ENCODE measurements at places on chromosomes 2 and 18. TPM values are rescaled to one million over a fixed set of nuclear protein-coding genes. Genes with fewer than 3 reads are reported as not detected.

The CFAP53 gene
- not detected for total RNA-seq

The CHAC2 gene
- 10.3 TPM for total RNA-seq

The MYOM1 gene
- total RNA-seq, result 0.13 TPM

The ANAPC1 gene
- total RNA-seq, result 97.6 TPM

The NEU4 gene
- total RNA-seq, result 1.1 TPM

The APOB gene
- not detected for total RNA-seq

The CDK15 gene
- total RNA-seq, result not detected

The LDAH gene
- 7.4 TPM for total RNA-seq

The ZDBF2 gene
- total RNA-seq, result not detected

The KCNG3 gene
- 0.10 TPM for total RNA-seq

The KCNE4 gene
- not detected for total RNA-seq

The LIPG gene
- total RNA-seq, result 96.0 TPM

GRCh38 chr2:8413589-8414135 lies 268.2 kb upstream of the ID2 start:
- peak; percentile 31 for DNase-seq

DNA sequence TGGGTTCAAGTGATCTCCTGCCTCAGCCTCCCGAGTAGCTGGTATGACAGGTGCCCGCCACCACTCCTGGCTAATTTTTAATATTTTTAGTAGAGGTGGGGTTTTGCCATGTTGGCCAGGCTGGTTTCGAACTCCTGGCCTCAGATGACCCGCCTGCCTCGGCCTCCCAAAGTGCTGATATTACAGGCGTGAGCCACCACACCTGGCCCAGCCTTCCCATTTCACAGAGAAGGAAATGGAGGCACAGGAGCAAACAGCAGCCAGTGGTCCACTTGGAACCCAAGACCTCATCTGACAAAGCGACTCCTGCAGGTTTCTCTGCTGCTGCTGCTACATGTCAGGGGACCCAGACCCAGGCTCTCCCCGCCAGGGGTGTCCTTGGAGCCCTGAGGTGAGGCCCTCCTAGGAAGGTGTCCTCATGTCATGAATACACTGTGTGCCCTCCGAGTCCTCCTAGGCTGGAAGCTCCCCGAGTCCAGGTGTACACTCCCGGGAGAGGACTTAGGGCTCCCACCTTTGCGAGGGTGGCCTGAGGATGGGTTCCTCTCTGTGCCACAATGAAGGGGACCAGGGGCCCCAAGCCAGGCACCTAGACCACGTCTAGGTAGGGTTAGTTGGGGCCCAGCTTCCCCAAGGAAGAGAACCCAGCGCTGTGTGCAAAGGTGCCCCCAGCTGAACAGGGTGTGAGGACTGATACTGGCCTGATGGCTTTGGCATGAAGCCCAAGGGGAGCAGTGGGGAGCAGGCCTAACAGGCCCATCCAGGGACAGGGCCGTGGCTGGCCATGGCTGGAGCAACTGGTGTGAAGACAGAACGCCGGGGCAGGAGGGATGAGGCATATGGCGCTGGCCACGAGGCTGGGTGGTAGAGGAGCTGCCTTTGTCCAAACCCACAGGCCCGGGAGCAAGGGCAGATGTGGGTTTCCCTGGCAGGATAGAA lies 56.1 kb downstream of the HS6ST1 start:
- DNase-seq, result no peak

DNA sequence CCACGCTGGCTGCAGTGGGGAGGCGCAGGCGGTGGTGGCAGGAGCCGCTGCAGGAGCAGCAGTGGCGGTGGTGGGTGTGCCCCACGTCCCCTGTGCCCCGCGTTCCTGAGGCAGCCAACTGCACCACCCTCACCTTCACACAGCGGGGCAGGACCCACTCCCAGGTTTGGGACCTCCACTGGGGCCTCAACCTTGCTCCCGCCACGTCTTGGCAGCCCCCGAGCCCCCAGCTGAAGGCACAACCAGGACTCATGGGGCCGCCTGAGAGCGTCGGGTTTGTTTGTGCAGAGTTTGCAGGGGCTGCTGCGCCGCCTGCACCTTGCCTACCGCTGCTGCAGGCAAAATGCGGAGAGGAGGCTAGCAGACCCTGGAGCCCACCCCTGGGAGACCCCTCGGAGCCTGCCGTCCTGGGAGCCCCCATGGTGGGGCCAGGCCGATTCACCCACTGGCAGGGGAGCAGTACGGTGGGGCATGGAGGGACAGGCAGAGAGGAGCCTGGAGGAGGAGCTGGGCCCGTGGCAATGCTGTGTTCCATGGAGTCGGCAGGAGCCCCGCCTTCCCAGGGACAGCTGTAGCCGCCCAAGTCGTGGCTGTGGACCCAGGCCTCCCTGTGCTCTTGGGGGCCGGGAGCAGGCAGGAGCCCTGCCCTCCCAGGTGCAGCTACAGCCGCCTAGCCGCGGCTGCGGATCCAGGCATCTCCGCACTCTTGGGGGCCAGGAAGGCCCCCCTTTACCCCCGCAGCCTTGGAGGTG lies 14.7 kb upstream of the EML6 start:
- DNase-seq, result peak; percentile 54

DNA sequence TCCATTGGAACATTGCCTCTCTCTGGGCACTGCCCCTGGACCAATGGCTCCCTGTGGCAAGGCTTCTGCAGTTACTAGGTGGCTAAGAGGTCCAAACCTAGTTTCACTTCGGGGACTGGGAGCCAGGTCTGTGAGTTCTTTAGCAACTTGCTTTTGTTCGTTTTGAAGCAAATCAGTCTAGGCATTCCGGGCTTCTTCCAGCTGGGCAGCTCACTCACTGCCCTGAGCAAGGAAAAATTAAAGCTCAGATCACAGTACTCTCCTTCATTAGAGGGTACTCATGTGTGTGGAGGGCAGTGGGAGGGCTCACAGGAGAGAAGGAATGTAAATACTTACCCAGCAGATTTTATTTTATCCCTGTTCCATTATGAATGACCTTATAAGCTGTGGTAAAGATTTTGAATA lies 80.3 kb downstream of the SPP2 start:
- no peak for DNase-seq

GRCh38 chr18:10086458-10087210 lies 172.8 kb downstream of the VAPA start:
- peak; percentile 46 for DNase-seq

DNA sequence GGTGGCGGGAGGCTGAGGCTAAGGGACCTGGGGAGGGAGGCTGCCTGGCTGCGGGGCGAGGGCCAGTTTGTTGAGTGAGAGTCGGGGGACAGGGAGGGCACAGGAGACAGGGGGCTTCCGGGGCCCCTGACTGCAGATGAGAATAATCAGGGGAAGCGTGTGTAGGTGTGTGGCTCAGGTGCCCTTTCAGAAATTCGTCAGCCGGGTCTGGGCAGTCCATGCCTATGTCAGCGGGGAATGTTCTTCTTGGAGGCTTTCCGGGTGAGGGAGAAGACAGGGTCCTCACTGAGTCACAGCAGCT lies 52.3 kb upstream of the OTOF start:
- no peak for DNase-seq

- no peak for DNase-seq
Measured at GRCh38 chr2:100879296-100879695, 59.4 kb downstream of the NPAS2 start.

GRCh38 chr2:227339098-227339599 lies 14.1 kb downstream of the MFF start:
- DNase-seq, result no peak

- peak; percentile 45 for DNase-seq
Measured at GRCh38 chr2:189798312-189799029, 14.2 kb downstream of the PMS1 start.

- DNase-seq, result no peak
Measured at GRCh38 chr2:74027496-74027895, 42.8 kb downstream of the TET3 start.

DNA sequence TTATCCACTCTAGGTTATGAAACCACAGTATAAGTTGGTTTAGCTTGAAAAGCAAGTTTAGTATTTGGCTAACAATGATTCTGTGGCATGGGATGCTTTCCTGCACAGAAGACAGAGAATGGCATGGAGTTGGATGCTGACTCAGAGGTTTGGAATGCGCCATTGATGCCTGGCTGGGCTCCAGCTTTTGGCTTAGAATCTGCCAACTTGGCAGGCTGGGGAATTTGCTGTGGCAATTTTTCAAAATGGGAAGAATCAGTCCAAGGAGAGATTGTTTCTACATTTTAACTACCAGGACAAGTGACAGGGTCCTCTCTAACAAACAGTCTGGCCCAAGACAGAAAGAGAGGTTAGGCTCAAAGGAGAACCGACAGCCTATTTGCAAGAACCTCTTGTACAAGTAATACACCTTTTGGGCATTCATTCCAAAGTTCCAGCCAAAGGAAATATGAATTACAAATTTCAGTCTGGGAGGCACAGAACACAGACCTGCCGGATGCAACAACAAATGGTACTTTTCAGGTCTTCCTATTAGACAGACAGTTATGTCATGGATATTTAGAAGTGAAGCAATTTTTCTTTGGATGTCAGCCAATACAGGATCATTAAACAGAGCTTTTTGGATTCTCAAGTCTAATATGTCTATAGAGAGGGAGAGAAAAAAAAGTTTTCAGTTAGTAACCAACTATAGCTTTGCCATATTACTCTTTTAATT lies 1027.7 kb downstream of the TMEM182 start:
- peak; percentile 80 for DNase-seq

- peak; percentile 84 for DNase-seq
Measured at GRCh38 chr2:10486601-10487079, 38.5 kb upstream of the ODC1 start.

DNA sequence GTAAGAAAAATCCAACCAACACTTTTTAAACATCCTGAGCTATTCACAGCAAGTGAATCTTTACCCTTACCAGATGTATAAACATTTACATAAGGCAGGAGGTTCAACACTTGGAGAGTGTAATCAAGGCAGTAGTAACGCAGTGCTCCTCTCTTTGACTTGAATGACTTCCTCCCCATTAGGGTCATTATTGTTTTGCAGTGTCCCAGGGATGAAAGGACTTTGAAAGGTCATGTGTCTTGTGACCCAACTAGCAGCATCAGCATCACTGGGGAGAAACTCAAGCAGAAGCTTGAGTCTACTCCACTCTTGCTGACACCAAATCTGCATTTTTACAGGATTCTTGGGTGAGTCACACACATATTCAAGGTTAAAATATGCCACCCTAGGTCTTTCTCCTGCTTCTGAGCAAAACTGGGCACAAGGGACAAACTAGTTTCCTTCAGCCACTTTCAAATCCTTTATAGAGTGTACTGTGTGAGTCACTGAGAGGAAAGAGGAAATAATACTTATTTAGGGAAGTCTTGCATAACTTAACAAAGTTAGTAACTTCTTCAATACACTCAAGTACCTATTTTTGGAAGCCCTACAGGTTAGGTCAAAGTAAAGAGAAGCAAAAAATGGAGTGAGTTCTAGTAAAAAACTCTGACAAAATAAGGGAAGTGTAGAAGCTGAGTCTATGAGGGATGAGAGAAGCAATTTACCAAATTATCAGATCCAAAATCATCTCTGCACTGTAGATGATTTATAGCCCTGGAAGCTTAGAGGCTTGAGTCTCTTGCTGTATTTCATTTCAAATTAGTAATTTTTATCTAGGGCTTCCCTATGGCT lies 51.0 kb upstream of the EML4 start:
- peak; percentile 60 for DNase-seq

GRCh38 chr2:206082298-206082843 lies 3.6 kb downstream of the INO80D start:
- DNase-seq, result no peak

DNA sequence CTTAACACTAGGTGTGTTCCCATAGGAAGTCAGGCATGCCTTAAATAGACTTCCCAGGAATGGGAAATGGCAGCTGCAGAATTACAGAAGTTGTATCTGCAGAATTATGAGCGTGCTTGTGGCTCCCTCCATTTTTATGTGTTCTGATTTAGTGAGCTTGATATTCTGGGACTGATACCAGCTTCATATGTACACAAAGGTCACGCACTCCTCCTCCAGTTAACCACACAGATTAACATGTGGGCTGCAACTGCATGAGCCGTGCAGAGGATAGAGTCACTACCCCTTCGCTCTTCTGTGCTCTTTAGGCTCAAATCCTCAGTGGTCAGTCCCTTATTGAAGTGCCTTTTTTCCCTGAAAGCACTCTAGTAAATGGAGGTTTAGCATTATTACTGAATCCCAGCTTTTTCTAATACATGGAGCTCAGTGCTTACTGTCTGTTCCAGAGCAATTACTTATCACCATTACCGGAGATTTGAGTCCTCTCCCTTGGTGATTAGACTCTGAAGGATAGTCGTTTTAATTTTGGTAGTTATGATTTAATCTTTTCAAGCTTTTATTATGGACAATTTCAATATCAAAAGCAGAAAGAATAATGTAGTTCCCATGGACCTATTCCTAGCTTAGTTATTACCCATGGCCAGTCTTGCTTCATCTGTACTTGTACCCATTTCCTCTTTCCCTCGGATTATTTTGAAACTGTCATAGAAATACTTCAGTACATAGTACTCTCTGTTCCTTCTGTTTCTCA lies 238.3 kb downstream of the PRKCE start:
- no peak for DNase-seq

- DNase-seq, result no peak
Measured at GRCh38 chr2:163751696-163752095, 15.9 kb upstream of the FIGN start.

- DNase-seq, result no peak
Measured at GRCh38 chr18:45173799-45174519, 441.3 kb upstream of the SLC14A2 start.

- DNase-seq, result peak; percentile 83
Measured at GRCh38 chr2:168189835-168190569, 57.4 kb downstream of the STK39 start.

DNA sequence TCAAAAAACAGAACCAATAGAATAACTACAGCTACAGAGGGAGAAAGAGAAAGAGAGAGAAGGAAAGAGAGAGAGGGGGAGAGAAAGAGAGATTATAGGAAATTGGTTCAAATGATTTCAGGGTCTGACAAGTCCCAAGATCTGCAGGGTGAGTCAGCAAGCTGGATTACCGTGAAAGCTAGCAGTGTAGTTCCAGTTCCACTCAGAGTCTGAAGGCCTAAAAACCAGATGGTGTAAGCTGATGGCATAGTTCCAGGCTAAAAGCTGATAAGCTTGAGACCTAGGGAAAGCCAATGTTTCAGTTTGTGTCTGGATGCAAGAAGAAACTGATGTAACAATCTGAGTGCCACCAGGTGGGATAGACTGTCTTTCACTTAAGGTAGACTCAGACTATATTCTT lies 397.7 kb downstream of the TRIB2 start:
- DNase-seq, result no peak

DNA sequence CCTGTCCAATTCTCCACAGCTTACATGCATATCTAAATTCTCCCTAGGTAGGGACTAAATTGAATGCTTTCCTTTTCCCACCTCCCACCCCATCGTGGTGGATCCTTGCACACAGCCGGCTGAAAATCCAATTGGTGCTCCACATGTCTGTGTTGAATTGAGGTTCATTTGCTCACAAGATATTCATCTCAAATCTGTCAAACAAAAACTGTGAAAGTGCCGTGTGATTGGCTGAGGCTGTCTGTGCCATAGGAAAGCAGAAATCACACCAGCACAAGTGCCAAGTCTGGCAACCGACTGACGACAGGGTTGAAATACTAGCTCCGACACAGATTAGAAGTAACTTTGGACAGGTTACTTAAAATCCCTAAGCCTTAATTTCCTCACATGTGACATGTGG lies 823.3 kb downstream of the TDRD15 start:
- DNase-seq, result no peak

Measured in HT-29 (cell line).